Memory B cell (primary cell): ENCODE measurements at places on chromosomes 4 and X.

DNA sequence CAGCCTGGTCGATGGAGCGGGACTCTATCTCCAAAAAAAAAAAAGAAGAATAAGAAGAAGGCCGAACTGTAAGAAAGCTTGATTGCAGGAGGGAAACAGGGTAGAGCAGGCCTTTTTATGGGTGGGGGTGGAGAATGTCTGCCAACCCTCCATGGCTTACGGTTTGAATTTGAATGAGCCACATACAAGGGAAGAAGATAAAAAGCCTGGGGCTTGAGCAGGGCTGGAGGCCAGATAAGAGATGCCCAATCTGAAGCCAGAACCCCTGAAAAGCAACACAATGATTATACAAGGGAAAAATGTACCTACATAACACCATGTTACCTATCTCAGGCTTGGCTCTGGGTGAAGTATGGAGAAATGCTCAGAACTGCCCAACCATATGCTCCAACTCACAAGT, 57.3 kb upstream of the TRIM2 start:
- no peak for DNase-seq

- no peak for DNase-seq
Measured at GRCh38 chr4:185139736-185140135, 3.3 kb upstream of the SLC25A4 start.

DNA sequence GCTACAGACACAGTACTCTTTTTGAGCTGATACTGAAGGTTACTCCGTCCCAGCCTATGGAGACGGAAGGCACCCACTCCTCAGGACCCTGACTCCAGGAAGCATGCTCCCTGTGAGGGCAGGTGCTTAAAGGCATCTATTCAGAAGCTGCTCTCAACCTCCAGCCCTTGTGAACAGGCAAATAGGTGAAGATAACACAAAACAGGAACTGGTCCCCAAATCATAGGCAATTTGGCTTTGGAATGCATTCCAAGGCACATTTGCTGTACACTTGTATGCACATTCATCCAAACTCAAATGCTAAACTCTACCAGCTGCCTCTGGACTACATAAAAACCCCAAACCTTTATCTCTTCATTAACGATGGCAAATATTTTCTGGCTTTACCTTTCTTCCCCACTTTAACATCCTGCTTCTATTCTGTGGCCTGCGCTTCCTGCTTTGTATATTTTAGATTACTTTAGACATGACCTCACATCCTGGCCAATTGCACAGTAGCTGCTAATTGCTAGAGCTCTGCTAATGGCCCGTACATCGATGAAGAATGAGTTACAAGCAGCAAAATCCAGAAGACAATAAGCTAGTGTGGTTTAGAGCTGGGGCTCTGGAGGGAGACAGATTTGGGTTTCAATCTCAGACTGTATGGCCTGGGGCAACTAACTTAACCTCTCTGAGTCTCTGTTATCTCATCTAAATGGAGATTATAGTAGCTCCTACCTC, 3.2 kb downstream of the SEL1L3 start:
- no peak for DNase-seq

DNA sequence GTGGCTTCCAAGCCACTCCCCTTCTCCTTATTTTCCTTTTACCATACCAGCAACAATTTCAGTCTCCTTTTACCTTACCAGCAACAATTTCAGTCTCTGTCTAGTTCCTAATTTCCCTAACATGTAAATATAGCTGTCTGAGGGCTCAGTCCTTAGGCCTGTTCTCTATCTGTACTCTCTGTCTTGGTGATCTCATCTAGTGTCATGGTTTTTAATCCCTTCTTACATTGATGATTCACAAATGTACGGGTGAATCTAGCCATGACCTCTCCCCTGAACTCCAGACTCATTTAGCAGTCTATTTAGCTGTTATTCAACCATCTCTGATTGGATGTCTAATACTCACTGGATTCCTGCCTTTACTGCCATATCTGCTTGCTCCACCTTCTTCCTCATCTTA, 7.2 kb downstream of the IL15 start:
- DNase-seq = no peak

DNA sequence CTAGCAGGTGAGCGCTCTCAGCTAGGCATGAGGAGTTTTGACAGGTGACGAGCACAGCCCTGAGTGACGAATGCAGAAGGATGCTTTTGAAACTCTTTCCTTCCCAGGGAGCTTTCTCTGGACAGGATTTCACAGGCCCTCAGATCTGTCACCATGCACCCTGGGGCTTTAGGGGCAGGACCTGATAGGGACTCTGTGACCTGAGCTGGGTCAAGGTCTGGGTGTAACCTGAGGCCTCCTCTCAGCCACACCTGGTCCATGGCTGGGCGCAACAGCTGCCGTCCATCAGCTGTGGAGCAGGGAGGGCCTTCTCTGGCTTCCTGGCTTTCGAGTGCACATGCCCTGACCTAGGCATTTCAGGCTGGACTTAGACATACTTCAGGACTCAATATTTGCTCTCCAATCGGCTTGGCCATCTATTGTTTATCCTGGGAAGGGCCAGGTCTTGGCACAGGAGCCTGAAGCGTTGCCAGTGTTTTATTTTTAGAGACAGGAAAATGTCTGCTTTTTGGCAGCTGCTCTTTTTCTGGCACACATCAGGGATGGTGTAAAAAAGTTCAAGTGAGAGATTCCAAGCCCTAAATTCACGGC, 56.4 kb downstream of the C4orf51 start:
- no peak for DNase-seq

GRCh38 chr4:20418861-20419451, 167.3 kb downstream of the SLIT2 start:
- DNase-seq = peak; percentile 14

DNA sequence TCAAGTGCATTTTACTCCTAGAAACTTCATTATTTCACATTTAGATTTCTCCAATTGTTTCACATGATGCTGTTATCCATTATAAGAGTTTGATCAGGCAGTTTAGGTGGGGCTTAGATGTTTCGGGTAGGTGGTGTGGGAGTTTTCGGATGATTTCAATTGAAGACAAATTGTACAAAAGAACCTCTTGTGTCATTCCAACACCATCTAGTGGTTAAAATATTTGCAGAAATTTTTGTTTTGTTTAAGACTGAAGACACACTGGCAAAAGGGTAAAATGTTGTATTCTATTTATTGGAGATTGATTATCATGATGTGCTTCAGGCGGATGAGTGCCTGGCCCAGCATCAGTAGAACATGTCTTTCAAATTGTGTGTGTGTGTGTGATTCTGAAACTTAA, 212.7 kb downstream of the SH3BGRL start:
- DNase-seq = no peak

GRCh38 chr4:84389406-84389805, 109.7 kb downstream of the NKX6-1 start:
- no peak for DNase-seq

DNA sequence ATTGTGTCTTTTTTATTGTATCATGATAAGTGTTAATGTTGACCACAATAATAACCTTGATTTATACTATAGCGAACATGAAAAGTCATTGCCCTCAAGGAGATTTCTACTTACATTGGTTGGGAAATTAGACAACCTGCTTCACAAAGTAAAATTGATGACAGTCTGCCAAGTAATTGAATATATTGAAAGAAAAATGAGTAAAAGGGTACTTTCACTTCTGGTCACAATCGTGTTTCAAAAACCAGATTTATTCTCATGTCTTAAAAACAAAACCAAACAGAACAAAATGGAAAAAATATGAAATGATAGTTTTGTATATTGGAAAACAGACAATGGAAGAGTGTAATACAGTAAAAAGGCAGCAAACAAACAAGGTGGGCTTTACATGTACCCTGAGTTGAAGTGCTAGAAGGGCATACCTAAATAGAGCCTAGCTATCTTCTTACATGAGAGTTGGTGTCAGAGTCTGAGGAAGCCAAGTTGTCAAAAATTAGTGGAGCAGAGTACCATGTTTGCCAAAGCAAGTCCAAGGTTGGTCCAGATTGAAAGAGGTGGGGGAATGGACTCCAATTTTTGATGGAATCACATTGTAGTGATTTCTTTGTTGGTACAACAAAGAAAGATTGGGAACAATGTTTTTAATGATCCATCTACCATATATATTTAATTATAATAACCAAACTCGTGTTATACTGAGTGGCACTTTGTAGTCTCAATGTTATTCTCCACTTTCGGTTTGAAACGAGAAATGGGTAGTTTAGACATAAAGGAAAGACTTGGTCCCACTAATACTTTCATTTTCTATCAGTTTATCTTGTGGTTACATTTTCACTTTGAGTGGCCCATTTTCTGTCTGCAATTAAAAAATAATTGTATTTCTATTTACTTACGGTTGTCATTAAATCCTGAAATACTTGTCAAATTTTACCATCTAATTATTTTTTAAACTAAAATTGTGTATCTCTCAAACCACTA, 775.6 kb downstream of the STIM2 start:
- DNase-seq = no peak

GRCh38 chr4:25290490-25291067, 22.0 kb upstream of the ZCCHC4 start:
- no peak for DNase-seq

DNA sequence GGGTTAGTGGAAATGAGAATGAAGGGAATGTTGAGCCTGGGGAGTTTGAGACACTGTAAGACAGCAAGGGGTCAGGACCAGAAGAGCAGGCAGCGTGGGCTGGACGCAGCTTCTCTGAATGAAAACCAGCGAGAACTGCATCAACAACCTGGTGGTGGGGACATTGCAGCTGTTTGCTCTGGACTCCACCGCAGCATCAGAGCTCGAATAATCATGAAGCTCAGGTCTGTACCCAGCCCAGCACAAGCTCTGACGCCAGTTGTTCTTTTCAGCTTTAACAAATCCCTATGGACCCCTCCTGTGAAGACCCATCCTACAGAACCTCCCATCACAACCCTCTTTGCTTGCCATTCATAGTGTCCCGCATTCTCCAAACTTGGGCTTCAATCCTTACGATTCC, 106.8 kb upstream of the PNPLA4 start:
- DNase-seq = no peak

DNA sequence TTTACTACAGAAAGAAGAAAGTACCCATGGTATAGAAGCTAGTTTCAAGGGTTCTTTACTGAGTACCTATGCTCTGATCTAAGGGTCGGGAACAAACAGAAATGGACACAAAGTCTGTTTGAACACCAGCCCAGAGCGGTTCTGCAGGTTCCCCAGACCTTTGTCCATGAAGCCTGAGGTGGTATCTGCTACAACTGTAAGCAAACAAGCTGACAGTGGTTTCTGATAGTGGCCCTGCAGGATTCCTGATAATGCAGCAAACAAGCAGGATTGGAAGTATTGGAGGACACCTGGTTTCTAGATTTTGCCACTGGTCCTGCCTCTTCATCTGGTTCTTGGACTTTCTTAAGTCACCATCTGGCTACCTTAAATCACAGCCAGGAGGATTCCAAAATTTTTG, 23.7 kb downstream of the SMPX start:
- DNase-seq = no peak

GRCh38 chr4:140865253-140866217, 109.3 kb upstream of the TBC1D9 start:
- no peak for DNase-seq

- no peak for DNase-seq
Measured at GRCh38 chr4:114466299-114466698, 132.3 kb upstream of the UGT8 start.

GRCh38 chr4:44150091-44150576, 298.5 kb downstream of the KCTD8 start:
- no peak for DNase-seq

DNA sequence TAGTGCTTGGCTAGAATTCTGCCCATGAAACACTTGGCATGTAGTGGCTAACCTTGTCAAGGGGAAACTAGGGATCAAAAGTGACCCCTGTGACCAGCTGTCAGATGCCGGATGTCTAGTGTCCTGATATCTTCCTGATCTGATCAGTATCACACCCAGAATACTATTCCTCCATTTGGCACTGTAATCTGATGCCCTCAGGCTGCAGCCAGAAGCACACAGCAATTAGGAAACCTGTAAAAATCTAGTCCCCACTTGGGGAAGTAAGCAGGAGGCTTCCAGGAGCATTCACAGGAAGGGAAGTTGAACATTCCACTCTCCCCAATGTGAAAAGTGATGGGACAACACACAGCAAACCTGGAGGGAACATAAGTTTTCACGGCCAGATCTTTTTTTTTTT, 125.1 kb downstream of the HS6ST2 start:
- no peak for DNase-seq

DNA sequence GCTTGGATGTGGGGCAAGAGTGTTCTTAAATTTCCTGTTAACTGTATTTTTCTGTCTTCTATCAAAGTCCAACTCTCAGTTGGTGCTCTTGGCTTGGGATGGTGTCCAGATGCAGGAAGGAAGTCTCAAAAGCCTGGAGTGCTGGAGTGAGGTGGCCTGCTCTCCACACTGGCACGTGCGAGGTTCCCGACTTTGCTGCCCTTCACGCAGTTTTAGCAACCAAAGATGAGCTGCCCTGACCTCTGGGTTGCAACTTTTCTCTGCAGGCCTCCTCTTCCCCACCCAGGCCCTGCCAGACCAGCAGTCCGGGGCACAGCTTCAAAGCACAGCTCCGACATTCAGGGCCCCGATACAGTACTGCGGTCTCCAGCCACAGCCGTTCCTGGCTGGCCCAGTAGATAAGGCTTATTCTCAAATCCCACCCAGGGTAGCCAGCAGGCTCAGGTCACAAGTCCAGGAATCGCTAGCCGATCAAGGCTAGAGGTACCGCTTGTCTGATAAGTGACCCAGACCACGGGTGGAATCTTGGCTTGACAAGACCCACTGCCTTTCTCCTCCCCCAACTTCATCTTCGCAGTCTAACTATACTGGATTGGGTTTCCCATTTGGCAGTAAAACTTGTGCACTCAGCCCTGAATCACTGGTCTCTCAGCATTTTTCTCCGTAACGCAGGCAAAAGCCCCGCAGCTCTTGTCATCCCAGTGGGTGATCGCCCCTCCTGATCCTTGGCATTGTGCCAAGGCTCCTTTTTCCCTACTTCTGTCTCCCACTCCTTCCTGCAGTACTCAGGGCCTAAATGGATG, 21.8 kb upstream of the JADE1 start:
- no peak for DNase-seq

DNA sequence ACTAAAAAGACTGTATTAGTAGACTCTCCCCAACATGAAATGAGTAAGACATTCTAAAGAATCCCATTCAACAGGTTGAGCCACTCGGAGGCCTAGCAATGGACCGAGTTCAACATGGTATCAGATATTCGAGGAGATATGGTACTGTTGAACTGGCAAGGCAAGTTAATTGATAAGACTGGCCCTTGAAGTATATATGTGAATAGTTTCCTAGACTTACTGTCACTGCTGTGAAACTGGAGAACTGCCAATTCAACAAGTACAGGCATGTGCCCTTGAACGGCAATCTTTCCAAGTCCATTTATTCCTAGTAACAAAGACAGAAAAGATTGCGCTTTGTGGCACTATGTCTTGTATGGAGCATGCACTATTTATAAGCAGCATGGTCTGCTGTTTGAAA, 24.4 kb downstream of the FAT1 start:
- DNase-seq = no peak

- DNase-seq = no peak
Measured at GRCh38 chr4:29199485-29199884, 1520.7 kb upstream of the PCDH7 start.

GRCh38 chr4:76384052-76384451, 36.9 kb downstream of the CCDC158 start:
- DNase-seq = no peak

- no peak for DNase-seq
Measured at GRCh38 chr4:10198365-10198764, 81.8 kb upstream of the WDR1 start.
